ENCODE measurements at places on chromosomes 6 and 20.

- DNase-seq = no peak
Measured at GRCh38 chr6:32046450-32047083, 8.4 kb downstream of the CYP21A2 start.

DNA sequence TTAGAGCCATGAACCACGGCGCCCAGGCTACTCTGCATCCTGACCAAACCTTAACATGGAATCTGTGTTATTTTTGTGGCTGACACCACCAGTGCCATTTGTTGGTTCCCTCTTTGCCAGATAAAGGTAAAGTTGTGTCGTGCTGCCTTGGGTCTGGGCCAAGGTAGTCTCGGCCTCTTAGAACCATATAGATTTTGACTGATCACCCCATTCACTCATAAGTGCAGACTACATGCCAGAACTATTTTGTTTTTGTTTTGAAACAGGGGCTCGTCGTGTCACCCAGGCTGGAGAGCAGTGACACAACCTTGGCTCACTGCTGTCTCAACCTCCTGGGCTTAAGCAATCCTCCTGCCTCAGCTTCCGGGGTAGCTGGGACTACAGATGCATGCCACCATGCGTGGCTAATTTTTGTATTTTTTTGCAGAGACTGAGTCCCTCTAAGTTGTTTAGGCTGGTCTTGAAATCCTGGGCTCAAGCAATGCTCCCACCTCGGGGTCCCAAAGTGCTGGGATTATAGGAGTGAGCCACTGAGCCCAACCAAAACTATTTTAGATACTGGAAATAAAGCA is 19.2 kb upstream of the RIPOR3 start:
- DNase-seq = no peak

DNA sequence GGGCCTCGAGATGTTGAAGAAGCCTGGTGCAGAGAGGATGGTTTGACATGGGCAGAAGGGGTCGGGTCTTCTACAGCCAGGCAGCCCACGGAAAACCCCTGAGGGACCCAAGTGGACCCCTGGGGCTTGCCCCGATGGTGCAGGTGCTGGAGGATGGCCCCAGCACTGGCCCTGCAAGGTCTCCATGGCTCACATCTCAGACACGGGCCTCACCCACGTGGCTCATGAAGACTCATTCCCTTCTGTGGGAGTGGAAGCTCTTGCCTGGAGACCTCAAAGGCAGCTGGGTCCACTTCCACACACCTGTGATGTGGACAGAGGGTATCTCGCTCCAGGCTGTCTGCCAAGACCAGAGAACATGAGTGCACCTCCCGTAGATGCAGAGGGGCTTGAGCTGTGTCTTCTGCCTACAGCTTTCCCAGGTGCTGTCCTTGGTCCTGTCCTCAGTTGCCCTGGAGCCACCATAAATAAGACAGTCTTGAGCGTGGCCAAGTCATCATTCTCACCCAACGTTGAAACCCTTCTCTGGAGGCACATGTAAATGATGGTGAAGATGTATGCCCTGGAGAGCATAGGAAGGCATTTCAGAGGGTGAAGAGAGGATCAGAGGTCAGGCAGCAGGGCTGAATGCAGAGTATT is 108.0 kb downstream of the SYNDIG1 start:
- DNase-seq = no peak

DNA sequence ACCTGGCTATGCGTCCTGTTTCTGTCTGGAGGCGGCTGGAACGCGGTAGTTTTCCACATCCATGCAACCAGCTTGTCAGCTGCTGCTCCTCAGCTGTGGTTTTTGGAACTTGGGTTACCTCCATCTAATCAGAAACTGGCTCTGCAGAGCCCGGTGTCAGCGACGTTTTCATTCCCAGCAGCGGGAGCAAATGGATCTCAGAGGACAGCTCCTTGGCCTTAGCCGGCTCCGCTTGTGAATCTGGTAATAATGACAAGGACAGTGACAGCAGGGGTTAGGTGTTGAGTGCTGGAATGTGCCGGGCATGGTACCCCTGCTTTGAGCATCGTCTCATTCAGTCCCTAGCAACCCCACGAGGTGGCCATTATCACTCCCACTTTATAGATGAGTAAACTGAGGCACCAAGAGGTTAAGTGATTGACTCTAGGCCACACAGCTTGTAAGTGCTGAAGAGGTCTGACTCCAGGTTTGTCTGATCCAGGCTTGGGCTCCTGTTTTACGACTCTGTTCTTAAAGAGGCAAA is 1.3 kb downstream of the SLCO4A1 start:
- DNase-seq = no peak

DNA sequence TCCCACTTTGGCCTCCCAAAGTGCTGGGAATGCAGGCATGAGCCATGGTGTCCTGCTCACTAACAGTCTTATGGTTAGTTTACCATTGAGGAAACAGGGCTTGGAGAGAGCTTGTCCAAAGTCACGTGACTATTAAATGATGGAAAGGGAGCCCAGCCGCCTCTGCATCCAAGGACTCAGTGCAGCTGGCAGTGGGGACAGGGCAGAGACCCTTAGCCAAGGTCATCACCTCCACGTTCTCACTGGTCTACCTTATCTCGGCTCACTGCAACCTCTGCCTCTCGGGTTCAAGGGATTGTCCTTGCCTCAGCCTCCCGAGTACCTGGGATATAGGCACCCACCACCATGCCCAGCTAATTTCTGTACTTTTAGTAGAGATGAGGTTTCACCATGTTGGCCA is 109.3 kb downstream of the SLC23A2 start:
- DNase-seq = no peak

DNA sequence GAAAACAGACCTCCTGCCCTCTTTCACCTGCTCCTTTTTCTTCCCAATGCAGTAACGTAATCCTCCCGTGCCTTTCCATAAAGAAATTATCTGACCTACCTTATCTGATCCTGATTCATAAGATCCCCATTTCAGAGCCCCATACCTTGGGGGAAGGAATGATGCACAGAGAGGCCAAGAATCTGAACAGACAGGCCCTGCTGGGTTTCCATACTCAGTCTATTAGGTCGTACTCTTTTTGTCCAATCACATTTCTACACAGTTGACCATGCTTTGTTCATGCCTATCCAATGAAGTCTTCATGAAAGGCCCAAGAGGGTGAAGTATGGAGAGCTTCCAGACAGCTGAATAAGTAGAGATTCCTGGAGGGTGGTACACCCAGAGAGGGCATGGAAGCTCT is 25.3 kb downstream of the SRPK1 start:
- no peak for DNase-seq

GRCh38 chr6:37784585-37784967 is 35.0 kb upstream of the ZFAND3 start:
- DNase-seq = no peak

DNA sequence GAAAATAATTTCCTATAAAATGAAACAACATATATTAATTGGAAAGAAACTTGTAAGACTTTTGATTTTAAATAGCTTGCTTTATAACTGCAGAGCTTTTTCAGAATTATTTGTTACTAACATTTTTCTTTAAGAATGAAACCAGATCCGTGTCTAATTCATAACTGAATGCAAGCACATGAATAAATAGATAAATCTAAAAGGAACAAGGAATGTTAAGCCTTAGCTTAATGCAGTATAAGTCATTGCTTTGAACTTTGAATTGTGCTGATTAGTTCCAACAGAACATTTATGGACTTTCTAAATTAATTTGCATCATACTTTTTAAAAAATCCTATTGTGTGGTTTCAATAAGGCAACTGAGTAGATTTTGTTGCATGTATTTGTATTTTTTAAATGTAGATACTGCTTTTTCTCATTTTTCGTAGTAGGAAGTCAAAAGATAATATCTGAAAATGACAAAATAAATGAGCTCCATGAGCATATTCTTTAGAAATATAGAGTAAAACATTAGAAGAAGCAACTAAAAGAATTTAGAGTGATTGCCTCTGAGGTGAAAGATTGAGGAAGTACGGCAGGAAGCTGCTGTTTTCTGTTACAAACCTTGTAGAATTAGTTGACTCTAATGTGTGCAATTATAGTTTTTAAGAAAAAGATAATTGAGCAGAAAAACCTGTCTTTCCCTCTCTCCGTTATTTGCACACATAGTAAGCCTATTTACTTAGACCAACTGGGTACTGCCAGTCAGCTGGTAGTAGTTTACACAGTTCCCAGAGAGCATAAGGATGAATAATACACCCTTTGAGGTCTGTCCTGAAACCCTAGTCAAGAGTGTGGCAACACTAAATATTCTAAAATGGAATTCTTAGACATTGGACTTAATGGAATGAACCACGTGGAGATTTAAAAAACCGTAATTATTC is 32.6 kb upstream of the SLC35D3 start:
- no peak for DNase-seq

DNA sequence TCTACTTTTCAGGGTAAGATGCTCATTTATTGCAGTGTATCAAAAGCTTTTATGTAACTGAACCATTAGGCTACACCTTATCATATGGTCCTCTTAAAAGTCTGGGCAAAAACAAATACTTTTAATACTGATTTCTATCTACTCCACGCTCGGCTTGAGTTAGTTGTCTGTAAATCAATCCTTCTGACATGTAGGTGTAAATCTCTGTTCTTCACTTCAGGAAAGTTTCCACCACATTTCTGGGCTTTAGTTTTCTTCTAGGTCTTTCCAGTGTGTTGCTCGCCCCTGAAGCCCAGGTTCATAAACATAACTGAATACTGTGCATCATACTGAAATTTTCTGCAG is 89.2 kb upstream of the RNF217 start:
- DNase-seq = no peak

DNA sequence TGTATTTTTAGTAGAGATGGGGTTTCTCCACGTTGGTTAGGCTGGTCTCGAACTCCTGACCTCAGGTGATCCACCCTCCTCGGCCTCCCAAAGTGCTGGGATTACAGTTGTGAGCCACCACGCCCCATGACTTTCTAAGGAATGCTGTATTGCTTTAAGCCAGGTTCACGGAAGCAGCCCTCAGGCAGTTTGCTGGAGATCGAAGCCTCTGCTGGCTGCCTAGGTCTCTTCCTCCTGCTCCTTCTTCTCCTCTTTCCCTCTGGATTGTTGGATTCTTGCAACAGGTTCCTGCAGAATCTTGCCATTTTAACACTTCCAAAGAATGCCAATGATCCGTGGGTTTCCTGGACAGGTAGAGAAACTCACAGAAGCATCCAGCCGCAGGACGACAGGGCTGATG is 29.3 kb upstream of the B4GALT5 start:
- DNase-seq = peak; percentile 20

- no peak for DNase-seq
Measured at GRCh38 chr6:80690551-80691131, 584.2 kb downstream of the BCKDHB start.

- no peak for DNase-seq
Measured at GRCh38 chr6:94721459-94721858, 855.9 kb upstream of the MANEA start.

- no peak for DNase-seq
Measured at GRCh38 chr6:144477396-144477795, 192.3 kb downstream of the UTRN start.

- peak; percentile 52 for DNase-seq
Measured at GRCh38 chr20:44137266-44137801, 49.7 kb downstream of the JPH2 start.

DNA sequence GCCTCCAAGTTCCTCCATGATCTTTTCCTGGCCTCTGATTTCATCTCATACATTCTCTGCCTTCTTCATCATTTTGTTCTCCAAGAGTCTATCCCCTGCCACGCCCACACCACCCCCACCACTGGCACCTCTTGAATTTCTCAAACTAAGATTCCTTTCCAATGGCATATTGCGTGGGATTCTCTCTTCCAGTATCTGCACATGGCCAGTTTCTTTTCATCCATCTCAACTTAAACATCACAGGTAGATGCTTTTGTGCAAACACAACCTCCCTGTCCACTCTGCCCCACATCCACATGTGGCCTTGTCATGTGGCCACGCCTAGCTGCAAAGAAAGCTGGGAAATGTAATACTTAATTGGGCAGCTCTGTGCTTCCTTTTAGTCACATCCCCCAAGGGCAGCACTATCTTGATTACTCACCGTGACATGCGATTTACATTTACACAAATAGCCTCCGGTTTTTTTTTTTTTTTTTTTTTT is 33.4 kb upstream of the ZMYND8 start:
- DNase-seq = no peak

GRCh38 chr20:42957704-42958095 is 232.0 kb downstream of the PTPRT start:
- DNase-seq = no peak

- DNase-seq = no peak
Measured at GRCh38 chr6:20708367-20709124, 174.3 kb downstream of the CDKAL1 start.

GRCh38 chr6:133546098-133546497 is 304.9 kb downstream of the EYA4 start:
- DNase-seq = no peak

- DNase-seq = peak; percentile 29
Measured at GRCh38 chr6:26155061-26155930, 68.1 kb downstream of the HFE start.

GRCh38 chr6:154370545-154370944 is 13.9 kb upstream of the IPCEF1 start:
- DNase-seq = no peak

GRCh38 chr6:169894377-169894960 is 143.0 kb downstream of the ERMARD start:
- no peak for DNase-seq

DNA sequence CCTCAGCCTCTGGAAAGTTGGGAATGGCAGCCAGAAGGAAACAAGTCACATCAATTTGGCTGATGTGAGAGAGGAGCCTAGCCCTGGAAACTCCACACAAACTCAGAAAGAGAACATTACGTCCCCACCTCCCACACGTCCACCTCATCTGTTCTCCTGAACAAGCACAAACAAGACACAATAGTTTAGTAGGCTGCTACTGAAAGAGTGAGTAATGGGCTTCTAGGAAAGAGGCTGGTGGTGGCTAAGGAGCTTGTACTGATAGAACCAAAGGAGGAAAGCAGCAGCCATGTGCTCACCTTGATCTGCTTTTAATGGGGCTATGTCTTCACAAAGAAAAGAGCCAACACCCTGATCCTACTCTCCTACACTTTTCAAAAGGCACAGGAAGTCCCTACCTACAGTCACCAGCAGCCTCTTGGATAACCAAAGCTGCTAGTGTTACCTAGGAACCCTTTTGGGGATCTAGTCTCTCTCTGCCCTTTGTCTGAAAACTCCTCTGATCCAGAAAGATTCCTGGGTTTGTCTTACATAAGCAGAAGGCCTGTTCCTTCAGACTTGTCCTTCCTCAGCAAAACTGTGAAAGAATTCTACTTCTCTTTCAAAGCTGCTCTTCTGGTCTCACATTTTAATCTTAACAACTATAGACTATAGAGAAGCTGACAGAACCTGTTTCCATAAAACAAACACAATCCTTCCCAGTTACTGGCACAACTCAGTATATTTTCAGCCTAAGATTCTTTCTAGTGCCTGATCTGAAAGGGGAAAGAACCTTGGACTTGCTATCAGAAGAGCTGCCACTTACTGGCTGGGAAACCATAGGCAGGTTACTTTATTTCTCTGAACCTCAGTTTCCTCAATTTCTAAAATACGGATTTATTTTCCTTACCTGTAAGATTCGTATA is 3.1 kb downstream of the PLAGL2 start:
- no peak for DNase-seq

- DNase-seq = no peak
Measured at GRCh38 chr20:62644044-62644795, 1.9 kb downstream of the SLCO4A1 start.

- DNase-seq = no peak
Measured at GRCh38 chr6:106519460-106520394, 109.6 kb downstream of the RTN4IP1 start.
